ENCODE measurements at places on chromosomes 2 and 18.

- no peaks in the 10 kb centered on the region for H3K27me3 ChIP-seq
- H3K4me1 ChIP-seq, result no peaks in the 10 kb centered on the region
- no peaks in the 10 kb centered on the region for H3K36me3 ChIP-seq
- H3K27ac ChIP-seq, result no peak overlapping the region
- H3K4me3 ChIP-seq, result no peak overlapping the region
Observed at GRCh38 chr2:189481071-189481470, 39.8 kb downstream of the WDR75 start.

GRCh38 chr2:189344043-189344442, 97.2 kb upstream of the WDR75 start:
- H3K4me1 ChIP-seq, result peaks cover 6% of the 10 kb centered on the region
- no peaks in the 10 kb centered on the region for H3K27me3 ChIP-seq
- no peak overlapping the region for H3K27ac ChIP-seq
- no peaks in the 10 kb centered on the region for H3K36me3 ChIP-seq
- no peak for DNase-seq

- peaks cover 16% of the 10 kb centered on the region for H3K4me1 ChIP-seq
- DNase-seq, result no peak
- H3K27ac ChIP-seq, result no peak overlapping the region
Observed at GRCh38 chr2:16391986-16392385, 273.6 kb downstream of the CYRIA start.

DNA sequence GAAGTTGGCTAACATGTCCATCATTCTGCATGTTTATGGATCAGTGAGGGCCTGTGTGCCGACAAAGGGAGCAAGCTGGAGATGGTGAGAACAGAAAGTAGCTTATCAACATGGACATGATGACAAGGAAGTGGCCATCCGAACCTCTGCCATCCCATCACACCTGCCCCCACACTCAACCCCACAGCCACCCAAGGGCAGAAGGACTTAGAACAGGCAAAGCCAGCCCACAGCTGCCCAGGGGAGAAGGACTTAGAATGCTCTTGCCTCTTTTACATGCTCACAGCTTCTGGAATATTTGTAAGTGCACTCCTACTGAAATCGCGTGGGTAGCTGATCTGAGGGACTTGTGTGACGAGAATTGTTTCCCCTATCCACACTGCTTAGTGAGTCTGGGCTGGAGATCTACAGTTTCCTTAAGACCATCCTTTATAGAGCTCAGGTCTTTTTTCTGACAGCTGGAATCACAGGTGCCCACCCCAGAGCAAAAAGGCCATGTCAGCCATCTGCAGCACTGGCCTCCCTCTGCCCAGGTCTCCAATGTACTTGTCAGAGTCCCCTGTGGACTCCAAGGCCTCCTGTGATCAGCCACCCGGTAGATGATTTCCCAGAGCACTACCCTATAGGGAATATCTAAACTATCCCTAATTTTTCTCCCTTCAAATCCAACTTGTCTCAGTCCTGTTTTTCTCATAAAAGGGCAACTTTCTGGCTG, 154.1 kb downstream of the SMAD7 start:
- peaks cover 5% of the 10 kb centered on the region for H3K4me1 ChIP-seq
- H3K36me3 ChIP-seq, result no peaks in the 10 kb centered on the region
- no peaks in the 10 kb centered on the region for H3K27me3 ChIP-seq
- H3K27ac ChIP-seq, result no peak overlapping the region

- no peaks in the 10 kb centered on the region for H3K36me3 ChIP-seq
- H3K4me3 ChIP-seq, result no peak overlapping the region
Observed at GRCh38 chr2:216354306-216354705, 18.0 kb downstream of the MARCHF4 start.

GRCh38 chr2:25885933-25886332, 7.6 kb upstream of the ASXL2 start:
- DNase-seq, result no peak
- no peaks in the 10 kb centered on the region for H3K27me3 ChIP-seq
- H3K4me3 ChIP-seq, result no peak overlapping the region
- H3K36me3 ChIP-seq, result no peaks in the 10 kb centered on the region

GRCh38 chr2:166764702-166765101, 123.6 kb upstream of the XIRP2 start:
- H3K36me3 ChIP-seq, result no peaks in the 10 kb centered on the region
- no peak overlapping the region for H3K4me3 ChIP-seq
- DNase-seq, result no peak

DNA sequence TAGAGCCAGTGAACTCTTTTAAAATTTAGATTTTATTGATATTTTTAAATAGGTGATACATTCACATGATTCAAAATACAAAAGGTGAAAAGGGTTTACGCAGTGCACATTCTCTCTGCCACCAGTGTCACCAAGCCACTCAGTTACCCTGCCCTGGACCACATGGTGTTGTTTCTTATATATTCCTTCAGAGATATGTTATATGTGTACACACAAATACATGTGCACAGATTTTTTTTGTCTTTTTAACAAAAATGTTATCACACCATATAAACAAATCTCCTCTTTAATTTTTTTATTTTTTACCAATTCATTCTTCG, 26.2 kb downstream of the SERPINB4 start:
- H3K27ac ChIP-seq, result no peak overlapping the region
- H3K4me3 ChIP-seq, result no peak overlapping the region

DNA sequence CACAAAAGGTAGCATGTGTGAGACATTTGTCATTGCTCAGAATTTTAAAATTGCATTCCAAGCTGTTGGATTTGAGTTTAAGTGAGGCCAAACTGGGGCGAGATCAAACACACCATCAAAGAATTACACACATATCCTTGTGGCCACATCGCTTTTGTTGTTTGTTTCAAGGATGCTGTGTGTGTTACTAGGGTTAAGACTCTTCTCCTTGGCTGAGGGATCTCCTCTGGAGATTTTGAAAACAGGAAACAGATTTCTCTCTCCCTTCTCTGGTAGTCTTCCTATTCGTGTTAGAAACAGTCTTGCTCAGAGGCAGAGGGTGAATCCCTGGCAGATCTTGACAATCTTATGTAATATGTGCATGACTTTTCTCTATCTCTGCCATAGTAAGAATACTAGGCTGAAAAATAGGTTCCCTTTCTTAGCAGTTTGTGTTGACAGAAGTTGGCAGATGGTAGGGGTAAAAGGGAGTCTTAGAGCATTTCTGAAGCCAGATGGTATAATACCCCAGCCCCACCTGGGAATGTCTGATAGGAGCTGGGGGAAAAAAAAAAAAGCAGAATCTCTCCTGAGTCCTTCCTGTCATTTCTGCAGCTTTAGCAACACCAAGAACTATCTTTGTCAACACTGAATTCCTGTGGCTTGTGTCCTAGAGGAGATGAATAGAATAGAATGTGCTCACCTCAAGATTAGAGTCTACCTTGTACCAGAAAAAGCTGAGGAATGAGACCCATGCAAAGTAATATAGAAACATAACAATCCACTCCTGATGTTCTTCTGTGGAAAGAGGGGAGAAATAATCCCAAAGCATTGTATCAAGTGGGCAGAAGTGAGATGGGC, 101.8 kb downstream of the XRCC5 start:
- H3K4me1 ChIP-seq, result peaks cover 6% of the 10 kb centered on the region
- no peak for DNase-seq
- no peaks in the 10 kb centered on the region for H3K27me3 ChIP-seq
- no peak overlapping the region for H3K27ac ChIP-seq

DNA sequence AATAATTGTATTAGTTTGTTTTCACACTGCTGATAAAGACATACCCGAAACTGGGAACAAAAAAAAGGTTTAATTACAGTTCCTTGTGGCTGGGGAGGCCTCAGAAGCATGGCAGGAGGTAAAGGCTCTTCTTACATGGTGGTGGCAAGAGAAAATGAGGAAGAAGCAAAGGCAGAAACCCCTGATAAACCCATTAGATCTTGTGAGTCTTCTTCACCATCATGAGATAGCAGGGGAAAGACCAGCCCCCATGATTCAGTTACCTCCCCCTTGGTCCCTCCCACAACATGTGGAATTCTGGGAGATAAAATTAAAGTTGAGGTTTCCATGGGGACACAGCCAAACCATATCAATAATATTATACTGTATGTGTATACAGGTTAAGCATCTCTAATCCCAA, 73.3 kb upstream of the CABLES1 start:
- no peak for DNase-seq
- no peak overlapping the region for H3K4me3 ChIP-seq
- H3K27me3 ChIP-seq, result no peaks in the 10 kb centered on the region
- H3K4me1 ChIP-seq, result peaks cover 7% of the 10 kb centered on the region
- no peaks in the 10 kb centered on the region for H3K36me3 ChIP-seq

DNA sequence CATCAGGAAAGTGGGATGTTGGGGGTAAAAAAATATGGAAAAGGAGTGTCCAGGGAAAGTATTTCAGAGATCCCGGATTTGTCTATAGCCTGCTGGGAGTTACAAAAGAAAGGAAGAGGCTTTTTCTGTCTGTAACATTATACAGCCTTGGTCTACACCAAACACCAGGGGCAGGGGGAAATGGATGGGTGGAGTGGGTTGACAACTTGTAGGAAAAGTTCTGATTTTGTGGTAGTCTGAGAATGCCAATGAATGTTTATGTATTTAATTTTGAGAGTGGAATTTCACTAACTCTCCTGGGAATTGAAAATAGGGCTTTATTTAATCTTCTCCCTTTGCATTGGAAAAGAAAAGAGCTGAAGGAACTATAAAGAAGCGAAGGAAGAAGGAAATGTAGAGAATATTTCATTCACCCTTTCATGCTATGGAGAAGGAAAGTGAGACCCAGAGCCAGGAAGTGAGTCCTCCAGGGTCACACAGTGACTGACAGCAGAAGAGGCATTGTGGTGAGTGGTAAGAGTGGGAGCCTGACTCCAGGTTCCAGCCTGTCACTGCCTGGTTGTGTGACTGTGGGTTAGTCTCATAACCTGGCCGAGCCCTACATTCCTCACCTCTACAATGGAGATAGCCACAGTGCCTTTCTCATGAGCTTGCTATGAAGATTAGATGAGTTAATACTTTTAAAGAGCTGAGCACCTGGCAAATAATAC, 346.3 kb upstream of the TNP1 start:
- no peaks in the 10 kb centered on the region for H3K4me1 ChIP-seq
- no peak overlapping the region for H3K27ac ChIP-seq
- DNase-seq, result no peak
- no peaks in the 10 kb centered on the region for H3K27me3 ChIP-seq
- H3K4me3 ChIP-seq, result no peak overlapping the region
- H3K36me3 ChIP-seq, result no peaks in the 10 kb centered on the region

DNA sequence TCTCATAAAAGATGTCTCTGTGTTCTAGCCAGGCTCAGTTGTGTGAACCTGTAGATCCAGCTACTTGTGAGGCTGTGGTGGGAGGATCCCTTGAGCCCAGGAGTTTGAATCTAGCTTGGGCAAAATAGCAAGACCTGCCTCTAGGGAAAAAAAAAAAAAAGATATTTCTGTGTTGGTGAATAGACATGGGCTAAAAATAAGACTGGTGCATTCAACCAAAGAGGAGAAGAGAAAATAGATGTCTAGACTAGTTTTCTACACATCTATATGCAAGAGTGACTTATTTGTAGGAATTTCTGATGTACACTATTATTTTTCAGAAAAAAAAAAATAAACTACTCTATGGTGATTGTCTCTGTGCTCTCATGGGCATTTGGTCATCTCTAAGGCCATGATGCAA, 555.1 kb downstream of the BCL11A start:
- no peaks in the 10 kb centered on the region for H3K27me3 ChIP-seq
- H3K4me3 ChIP-seq, result no peak overlapping the region
- H3K4me1 ChIP-seq, result no peaks in the 10 kb centered on the region
- no peak overlapping the region for H3K27ac ChIP-seq

DNA sequence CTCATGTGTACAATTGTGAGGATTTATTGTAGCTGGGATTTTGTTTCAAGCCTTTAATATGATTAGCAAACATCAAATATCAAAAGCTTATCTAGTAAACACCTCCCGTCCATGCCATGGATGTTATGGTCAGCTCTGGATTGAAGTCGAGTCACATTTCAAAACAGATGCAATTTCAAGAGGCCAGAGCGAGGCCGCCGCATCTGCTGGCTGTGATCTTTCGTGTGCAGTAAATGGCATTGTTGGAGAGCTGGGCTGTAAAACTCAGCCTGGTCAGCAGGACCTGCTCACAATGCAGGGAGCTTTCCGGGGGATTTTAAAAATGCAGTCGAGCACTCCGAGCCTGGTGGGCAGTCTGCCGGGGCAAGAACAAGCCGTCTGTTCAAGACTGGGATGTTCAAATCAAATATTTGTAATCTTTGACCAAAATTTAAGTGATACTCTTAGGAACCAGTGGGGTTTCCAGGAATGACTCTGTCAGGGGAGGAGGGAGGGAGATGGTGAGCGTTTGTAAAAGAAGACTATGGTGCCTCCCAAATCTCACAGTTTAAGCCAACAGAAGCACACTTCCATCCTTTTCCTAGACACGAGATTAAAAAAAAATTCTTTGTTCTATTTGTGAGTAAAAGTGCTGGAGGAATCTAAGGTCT, 97.6 kb downstream of the MYCN start:
- no peak overlapping the region for H3K27ac ChIP-seq
- no peaks in the 10 kb centered on the region for H3K36me3 ChIP-seq
- H3K4me3 ChIP-seq, result no peak overlapping the region
- DNase-seq, result no peak

DNA sequence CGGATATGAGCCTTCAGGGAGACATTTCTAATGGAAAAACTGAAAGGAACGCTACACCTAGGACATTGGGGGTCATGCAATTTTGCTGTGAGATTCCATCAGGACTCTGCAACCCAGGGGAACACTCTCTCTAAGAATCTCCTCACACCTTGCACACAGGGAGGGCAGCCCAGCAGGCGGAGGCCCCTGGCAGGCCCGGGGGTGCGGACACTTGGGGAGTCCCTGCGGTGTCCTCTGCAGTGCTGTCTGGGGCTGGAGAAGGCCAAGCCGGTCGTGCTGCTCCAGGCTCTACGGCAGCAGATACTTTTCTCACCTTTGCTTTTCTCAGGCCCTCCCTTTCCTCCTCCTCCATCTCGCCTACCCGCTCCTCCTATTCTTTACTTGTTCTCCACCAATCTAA, 54.7 kb upstream of the FAM110C start:
- no peaks in the 10 kb centered on the region for H3K27me3 ChIP-seq
- no peak overlapping the region for H3K27ac ChIP-seq
- no peaks in the 10 kb centered on the region for H3K4me1 ChIP-seq
- DNase-seq, result no peak

- H3K27ac ChIP-seq, result no peak overlapping the region
- H3K36me3 ChIP-seq, result no peaks in the 10 kb centered on the region
- H3K4me1 ChIP-seq, result no peaks in the 10 kb centered on the region
- no peaks in the 10 kb centered on the region for H3K27me3 ChIP-seq
Observed at GRCh38 chr18:29160170-29160569, 983.2 kb upstream of the CDH2 start.

DNA sequence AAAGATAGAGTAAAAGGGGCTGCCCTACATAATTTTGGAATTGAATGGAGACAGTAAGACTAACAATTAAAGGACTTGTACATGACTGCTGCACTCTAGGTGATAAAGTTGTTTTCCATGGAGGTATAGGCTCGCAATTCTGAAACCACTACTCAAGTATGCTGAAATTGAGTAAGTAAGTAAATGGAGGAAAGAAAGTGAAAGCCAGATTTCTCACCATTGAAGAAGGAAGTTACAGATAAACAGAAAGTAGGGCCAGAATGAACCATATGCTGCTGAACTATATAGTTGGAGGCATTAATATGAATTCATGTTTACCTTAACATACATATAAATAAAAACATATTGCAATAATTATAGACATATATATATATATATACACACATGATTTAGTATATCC, 225.7 kb upstream of the ST6GAL2 start:
- no peak for DNase-seq
- no peak overlapping the region for H3K4me3 ChIP-seq

GRCh38 chr2:3667151-3667631, 9.2 kb downstream of the ALLC start:
- no peaks in the 10 kb centered on the region for H3K4me1 ChIP-seq
- no peak for DNase-seq
- H3K27ac ChIP-seq, result no peak overlapping the region

- no peaks in the 10 kb centered on the region for H3K36me3 ChIP-seq
- H3K4me3 ChIP-seq, result no peak overlapping the region
- H3K27me3 ChIP-seq, result no peaks in the 10 kb centered on the region
- peaks cover 37% of the 10 kb centered on the region for H3K4me1 ChIP-seq
Observed at GRCh38 chr18:79921984-79922965, 29.2 kb downstream of the SLC66A2 start.
